ENCODE measurements at places on chromosomes 2 and 18.
A peak's percentile ranks its signal among the peaks of the same experiment; 100 is the strongest.

DNA sequence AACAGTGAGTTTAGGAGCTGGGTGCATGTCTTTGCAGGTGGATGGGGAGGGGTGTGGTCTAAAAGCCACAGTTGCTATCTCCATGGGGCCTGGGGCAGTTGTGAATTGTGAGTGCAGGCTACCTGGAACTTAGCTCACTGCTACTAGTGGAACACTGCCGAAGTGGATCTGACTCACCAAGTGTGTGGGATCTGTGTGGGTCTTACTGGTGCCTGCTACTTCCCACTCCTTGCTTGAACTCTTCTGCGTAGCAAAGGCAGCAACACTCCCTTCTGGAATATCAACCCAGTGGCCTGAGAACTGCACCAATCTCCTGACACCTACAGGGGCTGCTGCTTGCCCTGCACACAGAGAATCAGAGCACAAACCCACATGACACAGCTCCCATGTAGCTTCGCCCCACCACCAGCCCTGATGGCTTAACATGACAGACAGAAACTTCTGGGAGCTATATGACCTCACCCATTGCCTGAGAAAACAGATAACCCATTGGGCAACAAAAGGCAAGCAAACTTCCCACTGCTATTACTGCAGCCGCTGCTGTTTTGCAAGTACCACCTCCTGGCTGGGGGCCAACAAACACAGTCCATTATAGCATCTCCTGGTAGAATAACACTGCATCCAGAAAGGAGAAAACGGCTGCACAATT is 455.1 kb upstream of the DDX18 start:
- DNase-seq: no peak

- no peak for DNase-seq
Observed at GRCh38 chr2:10566018-10566417, 117.9 kb upstream of the ODC1 start.

- no peak for DNase-seq
Observed at GRCh38 chr2:39210846-39211245, 32.9 kb downstream of the CDKL4 start.

GRCh38 chr2:168432565-168433186 is 23.4 kb upstream of the CERS6 start:
- peak; percentile 55 for DNase-seq

GRCh38 chr2:96835830-96836229 is 8.0 kb downstream of the ANKRD23 start:
- no peak for DNase-seq

DNA sequence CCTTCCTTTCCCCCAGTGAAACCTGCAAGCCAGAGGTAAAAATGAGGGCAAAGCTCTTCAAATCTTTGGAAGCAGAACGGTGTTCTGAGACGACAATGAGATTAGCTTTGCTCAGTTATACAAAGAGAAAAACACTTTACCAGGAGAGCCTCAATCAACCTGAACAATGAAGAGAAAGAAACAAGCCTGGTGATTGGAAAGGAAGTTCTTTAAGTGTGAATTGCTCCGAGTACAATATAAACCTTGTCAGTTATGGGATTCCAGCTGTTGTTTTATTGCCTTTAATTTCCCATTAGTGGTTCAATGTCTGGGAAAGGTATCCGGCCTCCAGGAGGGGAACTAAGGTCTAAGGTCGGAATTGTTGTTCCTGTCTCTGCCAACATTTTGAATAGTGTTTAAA is 901.6 kb downstream of the EPHA4 start:
- no peak for DNase-seq

DNA sequence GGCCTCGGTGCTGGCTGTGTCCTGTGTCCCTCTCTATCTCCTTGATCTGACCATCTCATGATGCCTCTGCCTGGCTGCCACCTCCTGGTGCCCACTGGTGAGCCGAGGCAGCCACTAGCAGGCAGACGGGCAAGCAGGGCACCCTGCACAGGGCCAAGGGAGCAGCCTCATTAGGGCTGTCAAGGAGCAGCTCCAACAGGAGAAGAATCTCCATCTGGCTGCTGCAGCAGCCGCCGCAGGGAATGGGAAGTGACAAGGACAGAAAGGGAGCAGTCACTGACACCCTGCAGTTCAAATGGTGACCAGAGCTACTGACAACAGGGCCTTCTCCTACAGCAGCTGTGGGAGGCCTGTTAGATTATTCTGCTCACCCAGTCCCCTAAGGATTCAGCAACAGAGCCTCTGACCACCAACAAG is 32.6 kb downstream of the ALPK2 start:
- DNase-seq: no peak

DNA sequence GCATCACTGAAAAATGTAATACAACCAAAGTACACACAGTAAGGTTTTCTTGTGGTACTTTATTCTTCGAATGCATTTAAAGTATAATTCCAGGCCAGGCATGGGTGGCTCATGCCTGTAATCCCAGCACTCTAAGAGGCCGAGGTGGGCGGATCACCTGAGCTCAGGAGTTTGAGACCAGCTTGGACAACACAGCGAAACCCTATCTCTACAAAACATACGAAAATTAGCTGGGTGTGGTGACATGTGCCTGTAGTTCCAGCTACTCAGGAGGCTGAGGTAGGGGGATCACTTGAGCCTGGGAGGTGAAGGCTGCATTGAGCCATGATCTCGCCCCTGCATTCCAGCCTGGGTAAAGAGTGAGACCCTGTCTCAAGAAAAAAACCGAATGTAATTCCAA is 3.9 kb upstream of the TTC39C start:
- no peak for DNase-seq

DNA sequence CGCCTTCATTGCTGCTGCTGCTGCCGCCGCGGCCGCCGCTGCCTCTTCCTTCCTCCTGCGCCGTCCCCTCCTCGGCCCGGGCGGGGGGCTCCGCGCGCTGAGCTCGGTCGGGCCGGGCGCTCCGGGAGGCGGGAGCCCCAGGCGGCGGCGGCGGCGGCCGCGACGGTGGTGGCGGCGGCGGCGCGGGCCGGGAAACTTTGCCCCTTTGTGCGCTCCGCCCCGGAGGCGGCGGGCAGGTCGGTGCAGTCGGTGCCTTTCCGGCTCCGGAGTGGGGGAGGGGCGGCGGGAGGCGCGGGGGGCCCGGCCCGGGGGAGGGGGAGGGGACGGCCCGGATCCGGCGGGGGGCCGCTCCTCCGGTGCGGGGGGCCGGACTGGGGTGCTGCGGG is 205 bp downstream of the TET3 start:
- peak; percentile 68 for DNase-seq

DNA sequence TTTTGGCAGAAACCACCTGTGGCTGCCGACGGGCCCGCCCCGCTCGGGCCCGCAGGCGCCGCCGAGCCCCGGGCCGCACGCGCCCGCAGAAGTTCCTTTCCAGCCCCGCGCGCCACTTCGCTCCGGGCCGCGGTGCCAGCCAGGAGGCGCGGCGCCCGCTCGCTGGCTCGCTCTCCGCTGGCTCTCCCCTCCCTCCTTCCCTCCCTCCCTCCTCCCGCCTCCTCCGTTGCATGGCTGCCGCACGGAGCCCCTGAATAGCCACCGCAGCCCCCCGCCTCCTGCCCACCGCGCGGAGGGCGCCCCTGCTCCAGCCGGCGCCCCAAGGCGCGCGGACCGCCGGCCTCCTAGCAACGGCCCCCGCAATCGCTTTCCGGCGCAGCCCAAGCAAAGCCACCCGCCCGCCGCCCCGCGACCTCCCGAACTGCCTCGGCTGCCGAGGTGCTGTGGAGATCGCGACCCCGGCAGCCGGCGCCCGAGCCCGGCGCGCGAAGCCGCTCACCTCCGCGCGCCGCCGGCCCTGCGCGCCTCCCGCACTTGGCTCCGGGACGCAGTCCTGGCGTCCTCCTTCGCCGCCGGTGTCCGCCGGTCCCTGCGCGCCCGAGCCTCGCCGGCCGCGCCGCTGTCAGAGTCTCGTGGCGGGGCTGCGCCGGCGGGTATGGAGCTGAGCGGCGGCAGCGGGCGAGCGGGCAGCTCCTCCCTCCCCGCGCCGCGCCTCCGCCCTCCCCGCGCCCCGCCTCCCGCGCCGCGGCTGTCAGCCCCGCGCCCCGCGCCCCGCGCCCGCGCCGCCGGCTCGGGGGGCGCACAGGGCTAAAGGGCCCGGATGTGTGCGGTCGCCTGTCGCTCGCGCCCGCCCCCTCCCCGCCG is at the start of gene ZBTB7C:
ZBTB7C (minus strand) TSS at position 657 of the 864 bp plus-strand sequence.
- peak; percentile 11 for DNase-seq

GRCh38 chr2:17793296-17793695 is 23.0 kb upstream of the MSGN1 start:
- DNase-seq: no peak

- DNase-seq: no peak
Observed at GRCh38 chr2:170180031-170180566, 2.2 kb downstream of the MYO3B start.

DNA sequence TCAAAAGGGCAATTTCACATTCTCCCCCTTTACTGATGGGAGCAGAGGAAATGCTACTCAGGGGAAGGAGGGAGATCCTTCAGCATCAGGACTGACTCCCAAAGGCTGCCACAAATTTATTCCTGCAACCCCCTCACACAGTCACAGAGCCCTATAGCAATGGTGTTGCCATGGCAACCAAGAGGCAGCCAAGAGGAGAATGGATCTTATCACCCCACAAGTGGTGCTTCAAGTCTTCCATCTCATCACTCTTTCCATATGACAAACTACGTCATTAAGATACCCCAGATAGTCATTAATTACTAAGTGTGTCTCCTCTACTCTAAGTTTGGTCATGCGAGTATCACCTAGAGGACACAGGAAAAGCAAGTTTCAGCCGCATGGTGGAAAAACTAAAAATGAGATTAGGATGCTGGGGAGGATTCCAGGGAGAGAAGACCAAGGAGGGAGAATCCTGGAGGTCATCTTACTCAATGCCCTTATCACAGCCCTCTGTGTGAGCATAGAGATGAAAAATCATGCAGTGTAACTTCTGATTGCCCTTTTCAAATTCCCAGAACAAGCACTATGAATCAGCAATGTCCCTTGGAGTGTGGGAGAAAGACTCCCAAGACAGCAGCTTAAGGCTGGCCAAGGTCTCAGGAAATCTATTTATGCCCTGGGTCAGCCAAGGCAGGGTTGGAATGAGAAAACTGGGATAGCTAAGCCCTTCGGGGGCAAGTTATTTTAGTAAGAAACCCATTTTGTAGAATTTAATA is 885.7 kb upstream of the KLHL29 start:
- DNase-seq: no peak

- DNase-seq: no peak
Observed at GRCh38 chr2:66966631-66967030, 430.5 kb upstream of the ETAA1 start.

- DNase-seq: no peak
Observed at GRCh38 chr2:170975943-170976270, 46.9 kb downstream of the GORASP2 start.

- no peak for DNase-seq
Observed at GRCh38 chr18:70219688-70220087, 14.2 kb upstream of the RTTN start.

GRCh38 chr2:26336719-26337118 is 9.2 kb upstream of the SELENOI start:
- DNase-seq: no peak

DNA sequence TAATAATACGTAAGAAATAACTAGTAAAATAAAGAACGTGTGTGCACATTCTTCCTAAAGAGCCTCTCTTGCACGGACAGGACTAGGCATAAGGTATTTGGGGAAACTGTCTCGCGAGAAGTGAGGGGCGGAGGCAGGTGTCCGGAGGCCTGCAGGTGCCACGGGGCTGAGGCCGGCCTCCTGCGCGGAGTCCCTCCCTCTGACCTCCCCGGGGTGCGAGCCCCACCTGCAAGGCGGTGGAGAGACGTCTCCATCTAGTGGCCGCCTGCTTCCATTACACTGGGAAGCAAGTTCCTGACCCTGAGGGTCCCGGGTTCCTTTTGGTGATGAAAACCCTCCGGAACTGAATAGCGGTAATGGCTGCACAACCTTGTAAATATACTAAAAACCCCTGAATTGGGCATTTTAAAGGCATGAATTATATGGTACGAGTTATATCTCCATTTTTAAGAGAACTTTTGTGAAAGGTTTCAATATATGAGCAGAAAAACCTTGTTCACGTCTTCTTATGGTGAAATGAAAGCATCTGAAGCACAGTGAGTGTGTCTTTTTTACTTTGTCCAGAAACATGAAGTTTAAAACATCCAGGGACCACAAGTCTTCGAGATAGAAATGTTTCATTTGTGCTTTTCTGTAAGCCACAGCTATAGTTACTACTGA is 35.5 kb upstream of the CTDP1 start:
- peak; percentile 81 for DNase-seq

DNA sequence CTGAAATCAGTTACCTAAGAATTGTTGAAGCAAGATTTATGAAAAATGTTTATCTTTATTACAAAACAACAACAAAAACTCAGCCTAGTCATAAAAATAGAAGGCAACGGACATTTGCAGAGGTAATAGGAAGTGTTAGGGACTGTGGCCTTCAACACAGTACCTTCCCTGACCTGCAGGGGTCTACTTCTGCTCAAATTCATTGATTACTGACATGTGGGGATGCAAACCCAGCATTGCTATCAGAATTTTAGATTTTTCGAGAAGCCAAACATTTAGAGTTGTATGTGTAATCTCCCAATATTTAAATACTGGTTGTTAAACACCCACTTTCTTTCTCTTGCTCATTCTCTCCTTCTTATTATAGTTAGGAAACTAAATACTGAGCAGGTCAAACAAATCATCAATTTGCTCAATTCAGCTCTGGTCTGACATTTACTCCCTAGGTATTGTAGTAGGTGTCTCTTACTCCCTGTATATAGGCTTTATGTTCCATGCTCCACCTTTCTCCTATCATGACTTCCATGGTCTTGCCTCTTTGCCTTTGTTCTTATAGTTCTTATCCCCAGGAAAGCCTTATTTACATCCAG is 198.5 kb downstream of the UBE2E3 start:
- peak; percentile 68 for DNase-seq

- DNase-seq: no peak
Observed at GRCh38 chr2:218605432-218605831, 2.3 kb upstream of the PLCD4 start.

GRCh38 chr18:2597639-2598038 is 26.3 kb downstream of the NDC80 start:
- DNase-seq: no peak

DNA sequence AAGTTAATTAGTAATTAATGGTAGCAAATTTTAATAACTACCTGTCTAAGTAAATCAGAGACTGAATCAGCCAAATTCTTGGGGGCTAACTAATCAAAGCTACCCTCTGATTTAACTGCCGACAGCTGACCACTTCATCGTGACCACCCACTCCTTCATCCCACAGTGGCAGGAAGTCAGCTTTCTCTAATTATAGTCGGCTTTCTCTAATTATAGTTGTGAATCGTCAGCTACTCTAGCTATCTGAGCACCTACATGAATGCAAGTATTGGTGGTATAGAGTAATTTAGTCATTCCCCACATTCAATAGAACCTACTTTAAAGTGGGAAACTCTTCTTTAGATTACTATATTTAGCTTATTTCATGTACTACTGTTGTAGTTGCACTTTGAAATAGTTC is 185.5 kb downstream of the PTGR3 start:
- DNase-seq: no peak

GRCh38 chr18:23619388-23619881 is 33.1 kb upstream of the NPC1 start:
- peak; percentile 12 for DNase-seq

- DNase-seq: no peak
Observed at GRCh38 chr18:78859686-78860085, 119.9 kb upstream of the SALL3 start.

GRCh38 chr18:39840856-39841481 is 2114.1 kb upstream of the PIK3C3 start:
- no peak for DNase-seq

All from activated CD8-positive, alpha-beta T cell treated with anti-CD3 and anti-CD28 coated beads for 36 hours (primary cell).